ENCODE measurements at places on chromosomes 1 and 21.

GRCh38 chr21:42061986-42062235, 9.2 kb upstream of the UMODL1 start:
- no peak for DNase-seq

GRCh38 chr21:14991957-14992356, 72.8 kb downstream of the NRIP1 start:
- no peak for DNase-seq

DNA sequence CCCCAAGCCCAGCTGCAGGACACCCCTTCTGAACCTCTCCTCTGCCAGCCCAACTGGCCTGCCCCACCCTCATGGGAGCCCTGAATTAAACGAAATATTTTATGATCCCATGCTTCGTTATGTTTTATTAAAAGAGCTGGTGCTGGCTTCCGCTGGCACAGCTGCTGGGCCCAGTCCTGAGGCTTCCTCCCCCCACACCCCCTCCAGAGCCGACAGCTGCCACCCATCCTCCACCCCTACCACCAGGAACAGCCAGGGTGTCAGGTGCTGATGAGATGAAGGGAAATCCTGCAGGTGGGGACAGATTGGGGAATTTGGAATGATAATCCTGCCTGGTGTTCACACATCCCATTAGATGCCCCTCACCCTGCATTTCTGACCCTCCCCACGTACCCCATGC, 19.0 kb downstream of the IGSF21 start:
- no peak for DNase-seq

GRCh38 chr21:31293986-31294385, 50.1 kb downstream of the TIAM1 start:
- peak; percentile 90 for DNase-seq

GRCh38 chr1:189708674-189709073, 769.0 kb downstream of the BRINP3 start:
- DNase-seq: peak; percentile 6

- no peak for DNase-seq
These were observed 16.7 kb upstream of the NADK start for GRCh38 chr1:1794999-1795398.

GRCh38 chr1:229040630-229041358, 230.1 kb upstream of the RAB4A start:
- no peak for DNase-seq

- DNase-seq: no peak
These were observed 23.9 kb upstream of the SLAMF6 start for GRCh38 chr1:160546942-160547341.

DNA sequence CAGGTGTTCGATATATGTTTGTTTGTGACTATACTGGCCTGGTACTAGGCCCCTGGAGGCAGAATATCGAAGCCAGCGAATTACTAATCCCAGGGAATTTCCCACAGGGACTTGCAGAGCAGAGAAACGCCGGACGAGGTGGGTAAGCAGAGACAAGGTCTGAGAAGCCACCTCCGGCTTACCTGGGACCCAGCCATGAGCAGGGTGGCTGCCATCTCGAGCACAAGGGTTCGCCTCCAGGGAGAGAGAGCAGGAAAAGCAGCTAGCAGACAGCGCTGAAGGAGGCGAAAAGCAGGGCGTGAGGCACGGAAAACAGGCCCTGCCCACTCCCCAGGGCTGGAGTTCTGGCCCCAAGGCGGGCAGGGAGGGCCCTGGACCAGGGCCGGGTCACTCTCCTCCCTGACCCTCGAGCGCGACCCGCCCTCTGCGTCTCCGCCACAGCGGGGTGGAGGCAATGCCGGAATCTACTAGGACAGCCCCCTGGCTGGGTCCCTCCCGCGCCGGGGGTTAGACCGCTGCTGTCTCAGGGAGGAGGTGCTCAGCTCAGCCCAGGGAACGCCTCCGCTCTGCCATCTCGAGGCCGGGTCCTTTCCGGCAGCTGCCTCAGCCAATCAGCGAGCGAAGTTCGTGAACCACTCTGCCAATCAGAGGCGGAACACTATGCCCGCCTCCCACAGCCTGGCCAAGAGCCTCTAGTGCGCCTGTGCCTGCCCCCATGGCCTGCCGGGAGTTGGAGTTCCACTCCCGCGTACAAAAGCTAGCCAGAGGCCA, 1.7 kb downstream of the ZNF436 start:
- DNase-seq: peak; percentile 99

GRCh38 chr1:72649991-72650390, 367.7 kb upstream of the NEGR1 start:
- DNase-seq: peak; percentile 20

DNA sequence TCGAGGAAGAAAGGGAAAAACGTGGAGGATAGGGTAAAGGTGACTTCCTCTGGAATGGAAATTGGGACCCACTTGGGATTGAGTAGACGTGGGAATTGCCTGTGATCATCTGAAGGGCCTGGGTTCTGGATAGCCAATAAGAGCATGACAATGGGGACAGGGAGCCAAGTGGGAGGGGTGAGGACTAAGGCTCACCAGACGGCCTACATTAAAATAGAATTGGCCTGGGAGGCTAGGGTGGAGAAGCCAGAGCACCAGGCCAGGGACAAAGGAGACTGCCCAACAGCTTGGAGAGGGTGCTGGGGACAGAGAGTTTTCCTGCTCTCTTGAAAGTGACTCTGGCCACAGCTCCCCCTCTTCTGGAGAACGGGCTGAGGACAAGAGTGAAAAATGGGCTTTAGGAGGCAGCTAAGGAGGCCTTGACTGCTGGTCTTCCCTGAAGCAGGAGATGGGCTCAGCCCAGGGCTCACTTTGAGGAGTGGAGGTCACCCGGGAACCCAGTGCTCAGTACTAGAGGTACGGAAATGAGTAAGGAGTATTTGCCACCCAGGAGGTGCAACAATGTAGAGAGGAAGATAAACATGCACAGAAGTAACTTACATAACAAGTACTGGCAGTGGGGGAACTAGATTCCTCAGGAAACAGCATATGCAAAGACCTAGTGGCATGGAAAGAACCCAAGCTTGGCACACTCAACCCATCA, 18.8 kb downstream of the INKA2 start:
- no peak for DNase-seq

- DNase-seq: no peak
These were observed 38.8 kb downstream of the ERI3 start for GRCh38 chr1:44316231-44316759.

GRCh38 chr1:87794788-87795614, 466.3 kb downstream of the LMO4 start:
- DNase-seq: peak; percentile 82

DNA sequence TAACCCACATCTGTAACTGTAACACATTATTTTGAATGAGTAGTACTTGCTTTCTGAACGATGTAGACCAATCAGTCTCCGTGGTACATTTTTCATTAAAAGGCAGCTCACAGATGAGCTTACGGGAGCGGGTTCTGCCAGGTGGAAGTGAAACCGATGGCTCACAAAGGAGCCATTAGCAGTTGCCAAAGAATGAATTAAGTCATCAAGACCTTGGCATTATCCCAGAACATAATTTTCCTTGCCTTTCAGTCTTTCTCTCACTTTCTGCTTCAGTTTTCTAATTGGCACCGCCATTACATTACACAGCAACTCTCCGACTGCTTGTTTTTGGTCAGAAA, 33.5 kb upstream of the UTS2 start:
- peak; percentile 14 for DNase-seq

DNA sequence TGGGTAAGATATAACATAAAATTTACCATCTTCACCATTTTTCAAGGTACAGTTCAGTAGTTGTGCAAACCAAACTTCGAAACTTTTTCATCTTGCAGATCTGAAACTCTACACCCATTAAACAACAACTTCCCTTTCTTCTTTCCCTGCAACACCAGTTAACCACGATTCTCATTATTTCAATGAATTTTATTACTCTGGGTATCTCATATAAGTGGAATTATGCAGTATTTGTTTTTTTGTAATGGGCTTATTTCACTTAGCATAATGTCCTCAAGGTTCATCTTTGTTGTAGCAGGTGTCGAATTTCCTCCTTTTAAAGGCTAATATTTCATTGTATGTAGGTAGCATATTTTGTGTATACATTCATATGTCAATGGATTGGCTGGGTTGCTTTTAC, 146.1 kb downstream of the SPATA46 start:
- no peak for DNase-seq

- DNase-seq: no peak
These were observed 41.4 kb downstream of the CCDC18 start for GRCh38 chr1:93221913-93222312.

GRCh38 chr21:42393443-42393950, 2.4 kb downstream of the TMPRSS3 start:
- no peak for DNase-seq
